ENCODE measurements at places on chromosomes 11 and 22.

DNA sequence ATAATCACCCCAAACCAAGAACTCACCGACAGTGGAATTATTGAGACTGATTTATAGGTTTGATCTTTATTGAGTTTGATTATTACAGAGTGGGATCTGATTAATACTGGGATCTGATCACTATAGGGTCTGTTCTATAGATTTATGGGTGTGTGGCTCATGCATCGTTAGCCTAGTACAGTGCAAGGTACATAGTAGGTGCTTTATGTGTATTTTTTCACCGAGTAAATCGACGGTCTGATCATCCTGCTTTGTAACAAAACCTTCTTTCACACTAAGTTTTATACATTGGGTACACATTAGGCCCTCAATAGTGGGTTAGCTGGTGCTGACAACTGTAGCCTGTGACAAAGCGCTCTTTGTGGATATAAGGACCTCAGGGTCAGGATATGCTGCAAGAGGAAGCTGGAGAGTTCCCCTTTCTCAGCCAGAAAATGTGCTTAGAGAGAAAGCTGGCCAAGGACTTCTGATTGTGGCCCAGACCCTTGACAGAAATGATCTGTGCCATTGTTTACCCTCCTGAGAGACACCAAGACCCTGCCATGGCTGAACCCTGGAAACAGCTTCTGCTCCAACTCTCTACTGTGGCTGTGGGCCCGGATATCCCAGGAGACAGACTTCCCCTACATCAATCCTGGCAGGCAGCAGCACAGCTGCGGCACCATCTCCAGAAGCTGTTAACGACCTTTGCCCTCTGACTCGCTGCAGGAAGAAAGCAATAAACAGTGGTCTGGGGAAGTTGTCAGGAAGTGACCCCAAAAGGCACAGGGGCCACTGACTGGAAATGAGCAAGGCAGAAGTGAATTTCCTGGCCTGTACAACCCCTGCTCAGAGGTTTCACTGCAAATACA lies 16.1 kb upstream of the TPP1 start:
- no peak for DNase-seq

GRCh38 chr11:79253280-79253679 lies 187.6 kb downstream of the TENM4 start:
- DNase-seq, result no peak

DNA sequence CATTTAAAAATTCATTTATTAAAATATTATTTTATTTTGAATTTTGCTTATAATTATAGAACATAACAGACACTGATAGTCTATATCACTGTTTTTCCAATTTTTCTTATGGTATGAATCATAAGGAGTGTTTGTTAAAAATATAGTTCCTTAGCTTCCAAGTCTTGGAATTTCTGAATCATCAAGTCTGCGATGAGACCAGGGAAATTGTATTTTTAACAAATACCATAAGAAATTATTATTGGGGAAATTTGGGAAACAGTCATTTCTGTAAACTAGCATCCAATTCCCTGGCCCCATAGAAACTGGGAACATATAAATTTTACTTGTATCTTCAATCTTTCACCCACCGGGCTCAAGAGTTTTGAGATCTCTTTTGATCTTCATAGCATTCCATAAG lies 38.0 kb upstream of the PICALM start:
- DNase-seq, result no peak

- no peak for DNase-seq
Measured at GRCh38 chr22:45996241-45997076, 19.5 kb upstream of the WNT7B start.

DNA sequence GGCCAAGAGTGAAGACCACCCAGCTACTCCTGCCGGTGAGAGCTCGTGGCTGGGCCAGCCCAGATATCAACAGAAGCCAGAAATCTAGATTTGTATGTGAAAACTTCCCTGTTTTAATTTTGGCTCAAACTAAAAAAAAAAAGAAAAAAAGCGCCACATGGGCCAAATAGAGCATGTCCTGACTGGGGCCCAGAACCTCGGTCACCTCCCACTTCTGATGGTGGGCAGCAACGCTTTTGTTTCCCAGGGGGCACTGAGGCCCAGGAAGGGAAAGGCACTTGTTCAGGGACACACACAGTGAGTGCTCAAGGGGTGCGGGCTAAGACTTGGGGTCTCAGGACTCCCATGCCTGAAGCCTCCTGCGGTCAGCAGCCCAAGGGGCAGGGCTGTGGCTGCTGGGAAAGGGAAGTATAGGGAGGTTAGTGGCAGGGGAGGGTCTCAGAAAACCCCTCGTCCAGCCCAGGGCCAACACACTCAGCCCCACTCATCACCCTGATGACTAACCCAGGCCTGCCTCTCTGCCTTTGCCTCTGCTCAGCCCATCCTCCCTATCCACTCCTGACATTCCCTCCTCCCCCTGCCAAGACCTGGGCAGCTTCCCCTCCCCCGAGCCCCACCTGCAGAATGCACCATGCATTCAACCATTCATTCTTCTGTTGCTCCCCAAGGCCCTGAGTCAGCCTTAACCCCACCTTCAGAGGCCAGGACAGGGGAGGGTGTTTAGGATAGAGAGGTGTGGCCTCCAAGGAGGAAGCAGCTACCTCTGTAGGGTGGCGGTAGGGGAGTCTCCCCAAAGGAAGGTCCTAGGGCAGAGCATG lies 30.0 kb upstream of the TCF20 start:
- no peak for DNase-seq

Data from stimulated activated CD4-positive, alpha-beta T cell treated with anti-CD3 and anti-CD28 coated beads, Interleukin-1b, Interleukin-23, amount 100 ng/mL, for 1 hour (primary cell).